NCI-H1694 treated with DMSO at 0.1 percent for 48 hours (cell line): ENCODE measurements at places on chromosomes 6 and 20.

- no peak for DNase-seq
Measured at GRCh38 chr6:106574741-106575458, 54.4 kb downstream of the RTN4IP1 start.

DNA sequence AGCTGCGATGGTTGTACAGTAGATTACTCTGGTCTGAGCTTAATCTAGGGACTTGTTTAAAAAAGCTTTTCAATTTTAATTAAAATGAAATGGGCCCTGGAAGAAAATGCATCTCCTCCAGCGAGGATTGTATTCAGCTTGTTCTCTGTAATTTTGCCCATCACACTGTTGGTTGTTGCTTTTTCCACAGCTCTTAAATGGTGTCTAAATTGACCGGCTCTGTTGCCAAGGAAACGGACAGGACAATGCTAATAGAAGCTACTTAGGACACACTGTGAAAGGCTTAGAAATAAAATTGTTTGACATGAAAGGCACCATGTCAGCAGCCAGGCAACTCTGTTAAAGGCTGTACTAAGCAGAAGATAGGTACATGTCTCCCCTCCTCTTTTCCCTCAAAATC is 116.7 kb upstream of the NRSN1 start:
- no peak for DNase-seq

DNA sequence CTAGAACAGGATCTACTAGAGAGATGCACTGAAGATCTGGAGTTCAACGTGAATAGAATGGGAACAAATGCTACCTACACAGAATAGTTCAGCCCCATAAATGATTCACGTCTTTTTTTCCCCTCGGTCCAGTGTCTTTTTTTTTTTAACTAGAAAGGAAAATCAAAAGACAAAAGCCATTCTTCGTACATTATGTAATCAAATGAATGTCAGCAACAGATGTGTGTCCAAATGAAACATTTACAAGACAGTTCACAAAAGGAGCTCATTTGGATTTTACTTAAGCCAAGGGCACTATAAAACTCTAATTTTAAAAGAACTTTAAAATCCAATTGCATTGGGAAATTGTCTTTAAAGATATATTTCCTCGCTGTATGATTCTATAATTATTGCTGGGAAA is 42.4 kb downstream of the FAM184A start:
- no peak for DNase-seq

DNA sequence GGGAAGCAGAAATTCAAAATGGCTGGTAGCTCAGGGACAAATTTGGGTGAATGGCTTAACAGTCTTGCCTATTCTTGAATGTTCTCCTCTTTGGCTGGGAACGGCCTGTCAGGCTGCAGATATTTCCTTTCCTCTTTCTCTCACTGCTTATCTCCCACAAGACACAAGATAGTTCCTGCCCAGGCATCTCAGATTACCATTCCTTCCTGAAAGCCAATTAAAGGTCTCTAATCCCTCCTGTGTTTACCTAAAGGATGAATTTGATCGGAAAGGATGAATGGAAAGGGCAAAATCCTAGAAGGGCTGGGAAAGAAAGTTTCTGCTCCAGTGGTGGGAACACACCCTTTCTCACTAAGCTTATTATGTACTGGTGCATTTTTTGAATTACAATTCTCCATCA is 95.9 kb upstream of the JAG1 start:
- no peak for DNase-seq

DNA sequence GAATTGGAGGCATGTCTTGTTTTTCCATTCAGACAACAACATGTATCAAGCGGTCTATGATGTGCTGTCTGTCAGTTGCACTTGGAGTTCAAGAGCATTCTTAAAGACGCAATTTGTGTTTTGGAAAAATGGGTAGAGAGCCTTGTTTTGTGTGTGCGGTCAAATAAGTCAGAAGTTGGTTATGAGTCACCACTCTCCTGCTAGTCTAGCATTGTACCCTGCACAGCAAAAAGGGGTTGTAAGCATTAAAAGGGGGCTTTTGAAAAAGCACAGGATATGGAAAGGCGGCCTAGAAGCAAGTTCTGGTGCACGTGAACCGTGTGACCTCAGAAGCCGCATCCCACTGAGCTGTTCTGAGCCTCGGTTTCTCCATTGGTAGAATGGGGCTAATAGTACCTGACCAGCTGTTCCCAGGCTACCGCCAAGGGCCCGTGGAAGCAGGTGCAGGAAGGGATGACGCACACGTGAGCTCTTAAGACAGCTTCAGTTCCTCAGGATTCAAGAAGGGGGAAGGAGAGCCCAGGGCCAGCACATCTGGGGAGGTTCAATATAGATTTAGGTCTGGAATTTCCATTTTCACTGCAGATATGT is 61.6 kb upstream of the SNX9 start:
- DNase-seq = no peak

- no peak for DNase-seq
Measured at GRCh38 chr6:168091381-168092264, 12.6 kb upstream of the FRMD1 start.

GRCh38 chr20:57991211-57991881 is 237.1 kb downstream of the ANKRD60 start:
- DNase-seq = no peak

DNA sequence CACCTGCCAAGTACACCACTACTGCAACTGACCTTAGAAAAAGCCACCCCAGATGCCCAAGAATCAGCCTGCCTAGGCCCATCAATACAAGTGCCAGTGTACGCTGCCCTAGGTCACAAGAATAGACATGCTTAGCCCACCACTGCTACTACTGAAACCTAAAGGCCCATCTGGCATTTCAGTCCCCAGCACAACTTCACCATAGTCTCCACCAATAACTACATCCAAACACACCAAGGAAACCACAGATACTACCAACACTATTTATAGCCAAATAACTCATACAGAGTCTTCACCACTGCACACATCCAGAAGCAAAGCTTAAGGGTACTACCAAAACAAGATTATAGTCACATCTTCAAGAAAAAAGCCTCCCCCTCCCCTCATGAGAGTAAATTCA is 28.2 kb downstream of the TREML4 start:
- no peak for DNase-seq

DNA sequence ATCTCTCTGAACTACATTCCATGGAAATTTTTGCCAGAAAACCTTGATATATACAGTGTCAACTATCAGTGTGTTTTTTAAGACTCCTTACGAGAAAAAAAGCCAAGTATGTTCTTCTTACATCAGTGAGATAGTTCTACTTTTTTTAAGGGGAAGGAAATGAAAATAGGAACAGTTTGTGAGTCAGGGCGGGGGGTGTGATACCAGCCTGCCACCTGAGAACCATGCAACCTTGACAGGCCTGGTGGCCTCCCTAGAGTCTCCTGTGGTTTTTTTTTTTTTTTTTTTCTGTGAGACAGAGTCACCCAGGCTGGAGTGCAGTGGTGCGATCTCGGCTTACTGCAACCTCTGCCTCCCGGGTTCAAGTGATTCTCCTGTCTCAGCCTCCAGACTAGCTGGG is 96.3 kb upstream of the GCM1 start:
- no peak for DNase-seq

GRCh38 chr6:148271711-148272439 is 70.8 kb upstream of the SASH1 start:
- DNase-seq = no peak
